ENCODE measurements at places on chromosomes 11 and 22.

DNA sequence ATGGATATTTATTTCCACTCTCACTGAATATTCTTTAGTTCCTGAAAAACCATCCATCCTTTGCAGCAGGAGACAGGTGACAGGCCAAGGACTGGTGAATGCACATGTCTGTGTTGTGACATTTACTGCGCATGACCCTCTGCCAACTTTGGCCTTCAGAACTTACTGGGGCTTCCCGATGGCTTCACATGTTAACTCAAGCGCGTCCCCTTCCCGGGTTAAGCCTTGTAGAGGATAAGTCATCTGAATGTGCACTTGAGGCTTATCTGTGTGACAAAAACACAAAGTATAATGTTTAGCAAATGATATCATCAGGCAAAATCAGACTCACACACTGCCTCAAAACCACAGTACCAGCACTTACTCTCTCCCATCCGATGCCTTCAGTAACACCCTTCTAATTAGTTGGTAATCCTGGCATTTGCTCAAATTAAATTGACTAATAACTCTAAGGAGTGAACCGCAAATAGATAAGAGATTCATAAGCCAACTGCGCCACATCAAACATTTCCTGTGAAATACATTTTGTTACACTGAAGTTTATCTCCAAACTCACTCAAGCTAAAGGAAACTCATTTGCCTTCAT, 286.4 kb downstream of the CADM1 start:
- DNase-seq, result no peak

GRCh38 chr22:38346506-38346905, 29.3 kb upstream of the CSNK1E start:
- no peak for DNase-seq

DNA sequence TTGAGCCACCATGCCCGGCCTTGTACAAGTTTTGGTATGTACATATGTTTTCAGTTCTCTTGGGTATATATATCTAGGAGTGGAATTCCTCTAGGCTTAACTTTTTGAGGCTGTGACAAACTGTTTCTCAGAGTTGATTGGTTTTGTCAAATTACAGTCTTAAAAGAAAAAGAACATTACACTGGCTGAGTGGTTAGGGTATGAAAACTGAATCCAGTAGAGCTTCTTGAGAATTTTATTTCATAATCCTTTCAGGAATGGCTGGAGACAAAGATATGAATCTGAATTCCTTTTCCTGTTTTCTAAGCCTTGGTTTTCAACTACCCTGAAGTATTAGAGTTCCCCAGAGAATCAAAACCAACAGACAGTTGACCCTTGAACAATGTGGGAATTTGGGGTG, 6.5 kb downstream of the METTL15 start:
- DNase-seq, result no peak

- no peak for DNase-seq
Observed at GRCh38 chr11:104653407-104653806, 244.9 kb downstream of the CASP12 start.

Data from omental fat pad (tissue), 4 donors.